ENCODE measurements at places on chromosomes 3 and 15.

DNA sequence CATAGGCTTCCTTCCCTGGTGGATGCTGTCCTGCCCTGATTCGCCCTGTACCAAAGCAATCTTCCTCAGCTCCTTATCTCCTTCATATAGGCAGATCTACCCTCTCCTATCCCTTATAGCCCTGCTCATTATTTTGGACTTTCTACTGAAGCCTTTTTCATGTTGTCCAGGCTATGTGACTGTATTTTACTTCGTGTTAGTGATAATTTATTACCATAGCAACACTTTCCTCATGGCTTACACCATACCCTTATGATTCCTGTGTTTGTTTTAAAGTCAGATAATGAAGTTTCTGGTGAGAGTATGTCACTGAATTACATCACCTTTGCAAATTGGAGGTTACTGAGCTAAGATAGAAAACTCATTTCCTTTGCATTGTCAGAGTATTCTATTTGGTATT lies 352.6 kb downstream of the NLGN1 start:
- DNase-seq, result no peak

DNA sequence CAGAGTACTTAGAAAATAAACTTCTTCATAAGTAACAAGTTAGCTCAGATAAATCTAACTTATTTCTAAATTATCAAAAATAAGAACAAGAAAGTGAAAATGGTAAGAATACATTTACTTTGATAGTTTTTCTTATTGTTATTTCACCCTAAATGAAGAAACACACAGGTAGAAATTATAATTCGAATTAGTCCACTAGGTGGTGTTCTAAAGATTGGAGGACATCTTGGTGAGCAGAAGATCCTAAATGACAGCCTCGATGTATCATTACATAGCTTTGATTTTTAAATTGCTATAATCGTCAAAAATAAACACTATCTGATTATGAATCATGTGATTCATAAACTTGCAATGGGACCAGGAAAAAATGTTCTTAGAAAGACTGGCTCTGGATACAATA lies 280.8 kb upstream of the UBE2E2 start:
- DNase-seq, result no peak

GRCh38 chr3:189276444-189277219 lies 104.9 kb downstream of the TPRG1 start:
- DNase-seq, result no peak

- DNase-seq, result no peak
Observed at GRCh38 chr3:14267976-14268375, 89.4 kb downstream of the LSM3 start.

DNA sequence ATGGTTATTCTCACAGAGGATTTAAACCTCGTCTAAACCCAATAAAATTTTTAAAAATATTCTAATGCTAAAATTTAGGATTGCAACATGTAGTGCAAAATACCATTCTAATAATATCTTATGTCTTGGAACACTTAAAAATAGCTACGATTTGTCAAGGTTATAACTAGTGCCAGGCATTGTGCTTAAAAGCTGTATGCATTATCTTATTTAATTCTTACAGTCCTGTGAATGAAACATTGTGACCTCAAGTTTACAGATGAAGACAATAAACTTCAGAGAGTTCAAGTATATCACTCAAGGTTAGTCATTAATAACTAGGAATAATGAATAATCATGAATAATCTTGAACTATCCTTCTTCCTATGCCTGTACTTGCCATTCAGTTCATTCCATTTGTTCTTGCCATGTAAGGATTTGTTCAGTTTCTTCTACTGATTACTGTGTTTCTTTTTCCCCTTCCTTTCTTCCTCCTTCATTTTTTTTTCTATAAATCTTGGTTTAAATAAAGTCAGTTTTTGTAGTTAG lies 897.6 kb upstream of the NR2F2 start:
- no peak for DNase-seq

DNA sequence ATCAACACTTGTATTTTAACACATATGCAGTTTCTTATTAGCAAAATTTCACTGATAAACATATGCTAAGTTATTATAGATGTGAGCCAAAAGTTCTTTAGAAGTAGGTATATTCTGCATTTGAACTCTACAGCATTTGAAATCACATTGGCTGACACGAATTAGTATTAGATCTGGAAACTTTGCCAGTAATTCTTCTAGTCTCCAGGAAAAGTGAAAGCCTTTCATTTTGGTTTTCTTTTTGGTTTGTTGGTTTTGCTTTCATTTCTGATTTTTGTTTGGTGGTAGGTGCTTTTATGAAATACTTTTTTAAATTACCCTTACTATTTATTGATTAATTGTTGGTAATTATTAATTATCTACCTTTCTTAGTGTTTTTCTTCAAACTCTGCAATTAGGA lies 72.9 kb downstream of the RBMS3 start:
- no peak for DNase-seq

DNA sequence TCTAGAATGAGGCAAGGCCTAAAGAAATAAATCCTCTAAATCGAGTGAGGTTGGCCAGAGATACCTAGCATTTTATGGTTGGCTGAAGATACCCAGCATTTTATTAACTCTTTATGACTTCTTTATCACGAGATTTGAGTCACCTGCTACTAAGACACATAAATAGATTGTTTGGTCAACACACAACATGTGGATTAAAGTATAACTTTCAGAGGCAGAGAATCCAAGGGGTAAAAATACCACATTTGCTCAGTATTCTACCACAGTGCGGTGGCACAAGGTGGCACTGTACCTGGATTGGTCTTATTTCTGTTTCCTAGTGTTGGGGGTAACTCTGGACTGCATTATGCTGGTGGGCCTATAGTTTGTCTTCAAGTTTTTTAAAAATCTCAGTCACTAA lies 27.0 kb upstream of the VILL start:
- DNase-seq, result no peak

GRCh38 chr3:111763001-111763471 lies 96.0 kb upstream of the PHLDB2 start:
- no peak for DNase-seq

GRCh38 chr3:112761062-112761638 lies 85.5 kb downstream of the CD200R1L start:
- no peak for DNase-seq

- DNase-seq, result no peak
Observed at GRCh38 chr3:58868097-58868779, 181.6 kb downstream of the CFAP20DC start.

- no peak for DNase-seq
Observed at GRCh38 chr3:189927975-189928895, 192.5 kb downstream of the P3H2 start.

All from GOT3 (cell line).